ENCODE measurements at places on chromosomes 11 and 22. TPM values are rescaled to one million over a fixed set of nuclear protein-coding genes. Genes with fewer than 3 reads are reported as not detected.

DNA sequence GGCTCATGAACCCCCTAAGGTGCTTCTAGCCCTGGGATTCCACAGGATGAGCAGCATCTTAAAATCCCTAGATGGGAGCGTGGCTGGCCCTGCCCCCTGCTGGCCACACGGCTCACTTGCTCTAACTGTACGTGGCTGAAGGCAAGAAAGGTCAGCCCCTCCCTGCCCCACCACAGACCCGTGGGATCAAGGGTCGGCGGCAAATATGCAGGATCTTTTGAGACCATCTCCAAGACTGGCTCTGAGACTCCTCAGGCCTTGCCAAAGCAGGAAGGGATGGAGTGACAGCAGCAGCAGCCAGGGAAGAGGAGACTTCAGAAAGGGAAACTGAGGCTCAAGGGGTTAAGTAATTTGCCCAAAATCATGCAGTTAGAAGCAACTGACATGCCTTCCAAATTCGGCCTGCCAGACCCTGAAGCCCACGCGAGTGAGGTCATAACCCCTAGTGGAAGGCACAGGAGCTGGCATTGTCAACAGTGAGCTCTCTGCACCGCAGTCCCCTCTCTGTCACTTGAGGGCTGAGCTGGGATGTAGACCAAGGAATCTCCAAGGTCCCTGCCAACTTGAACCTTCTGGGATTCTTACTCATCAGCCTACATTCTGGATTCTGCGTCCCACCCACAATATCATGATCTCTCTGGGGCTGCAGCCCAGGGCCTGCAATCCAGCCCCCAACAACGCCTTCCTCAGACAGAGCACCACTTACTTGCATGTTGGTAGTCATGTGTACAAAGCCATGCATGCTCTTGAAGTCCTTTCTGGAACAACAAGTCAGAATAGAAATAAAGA lies 31.4 kb downstream of the CREB3L1 start:
- DNase-seq = peak; percentile 87

DNA sequence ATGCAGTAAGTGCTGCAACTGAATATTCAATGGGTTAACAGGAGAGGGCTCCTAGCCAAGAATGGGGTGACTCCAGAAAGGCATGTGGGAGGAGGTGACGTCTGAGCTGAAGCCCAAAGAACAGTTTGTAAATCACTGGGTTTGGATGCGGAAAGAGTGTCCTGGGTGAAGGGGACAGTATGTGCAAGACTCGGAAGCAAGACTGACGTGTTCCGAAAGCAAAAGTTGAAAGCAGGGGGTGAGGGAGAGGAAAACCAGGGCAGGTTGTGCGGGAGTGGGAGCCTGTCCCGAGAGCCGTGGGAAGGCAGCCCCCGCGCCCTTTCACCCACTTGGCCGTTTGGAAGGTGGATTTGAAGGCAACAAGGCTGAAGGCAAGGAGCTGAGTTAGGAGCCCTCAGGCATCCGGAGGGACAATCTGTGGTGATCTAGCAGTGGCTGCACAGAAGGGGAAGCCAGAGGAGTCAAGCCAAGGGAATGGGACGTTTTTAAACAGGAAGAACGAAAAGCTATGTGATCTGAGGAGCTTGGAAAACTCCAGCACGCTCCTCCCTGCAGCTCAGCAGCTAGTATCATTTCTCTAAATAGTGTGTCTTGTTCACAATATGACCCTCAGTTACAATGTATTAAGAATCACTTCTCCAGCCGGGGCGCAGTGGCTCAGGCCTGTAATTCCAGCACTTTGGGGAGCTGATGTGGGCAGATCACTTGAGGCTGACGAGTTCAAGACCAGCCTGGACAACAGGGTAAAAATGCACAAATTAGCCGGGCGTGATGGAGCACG lies 7.7 kb downstream of the SLC25A18 start:
- no peak for DNase-seq

DNA sequence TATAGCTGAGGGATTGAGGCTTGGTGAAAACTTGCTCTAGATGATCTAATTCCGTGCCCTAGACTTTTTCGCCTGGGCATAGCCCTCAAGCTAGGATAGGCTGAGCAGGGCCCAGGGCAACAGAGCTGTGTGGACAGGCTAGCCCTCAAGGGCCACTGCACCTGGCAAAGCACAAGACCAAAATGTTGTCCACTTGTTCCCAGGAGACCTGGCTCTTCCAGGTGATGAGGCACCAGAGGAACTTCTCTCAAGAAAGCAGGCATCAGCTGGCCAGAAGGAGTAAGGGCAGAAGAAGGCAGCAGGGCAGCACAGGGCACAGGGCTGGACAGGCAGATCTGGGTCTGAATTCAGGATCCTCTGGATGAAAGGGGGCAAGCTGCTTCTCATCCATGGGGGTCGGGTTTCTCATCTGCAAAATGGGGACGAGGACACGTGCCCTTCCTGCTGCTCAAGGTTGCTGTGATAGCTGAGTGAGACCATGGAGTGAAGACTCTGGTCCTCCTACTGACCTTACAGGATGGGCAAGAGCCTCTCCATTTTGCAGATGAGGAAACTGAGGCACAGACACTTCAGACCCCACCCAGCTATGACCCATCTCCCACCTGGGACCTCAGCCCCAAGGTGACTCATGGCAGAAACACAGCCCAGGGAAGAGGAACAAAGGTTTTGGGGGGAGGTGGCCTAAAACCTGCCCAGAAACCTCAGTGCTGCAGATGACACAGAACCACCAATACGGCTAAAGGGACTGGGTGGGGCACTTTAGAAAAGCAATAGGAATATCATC lies 42.2 kb upstream of the PRDM11 start:
- DNase-seq = no peak

GRCh38 chr11:69201764-69202370 lies 46.1 kb downstream of the SMIM38 start:
- DNase-seq = peak; percentile 8

GRCh38 chr11:92329137-92329536 lies 104.5 kb downstream of the FAT3 start:
- DNase-seq = no peak

GRCh38 chr11:86547727-86548126 lies 124.7 kb downstream of the ME3 start:
- DNase-seq = no peak

GRCh38 chr11:57545883-57546282 lies 8.5 kb downstream of the SMTNL1 start:
- DNase-seq = no peak

- DNase-seq = no peak
These were observed 23.6 kb downstream of the GALNT18 start for GRCh38 chr11:11598243-11598642.

- DNase-seq = no peak
These were observed 78.5 kb downstream of the ACER3 start for GRCh38 chr11:76939219-76939631.

GRCh38 chr11:55970935-55971334 lies 1.2 kb upstream of the OR10AG1 start:
- no peak for DNase-seq

MS4A4A gene
- not detected for total RNA-seq

UPB1 gene
- total RNA-seq = 0.09 TPM

LAYN gene
- total RNA-seq = 3.6 TPM

MAJIN gene
- total RNA-seq = not detected

Data from WTC11 (cell line).